ENCODE measurements at places on chromosomes 1 and 21.

- no peak for DNase-seq
These were observed 21.3 kb downstream of the TRPM2 start for GRCh38 chr21:44374601-44375280.

DNA sequence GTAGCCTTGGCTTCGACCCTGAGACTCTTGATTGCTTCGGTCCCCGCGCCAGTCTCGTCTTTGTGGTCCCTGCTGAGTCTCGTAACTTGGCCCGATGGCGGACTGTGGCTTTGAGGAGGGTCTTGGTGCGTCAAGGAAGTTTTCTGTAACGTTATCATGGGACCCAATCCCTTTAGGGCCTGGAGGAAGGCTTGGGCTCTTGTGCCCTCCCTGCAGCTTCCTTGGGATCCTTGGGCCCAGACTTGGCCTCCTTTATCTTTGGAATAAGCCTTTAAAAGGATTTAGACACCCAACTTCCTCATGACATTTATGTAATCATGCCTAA is 371 bp downstream of the ZMPSTE24 start:
- no peak for DNase-seq

- DNase-seq = peak; percentile 13
These were observed 53.1 kb downstream of the DOP1B start for GRCh38 chr21:36209626-36210171.

GRCh38 chr1:42259739-42260064 is 75.3 kb downstream of the FOXJ3 start:
- no peak for DNase-seq

DNA sequence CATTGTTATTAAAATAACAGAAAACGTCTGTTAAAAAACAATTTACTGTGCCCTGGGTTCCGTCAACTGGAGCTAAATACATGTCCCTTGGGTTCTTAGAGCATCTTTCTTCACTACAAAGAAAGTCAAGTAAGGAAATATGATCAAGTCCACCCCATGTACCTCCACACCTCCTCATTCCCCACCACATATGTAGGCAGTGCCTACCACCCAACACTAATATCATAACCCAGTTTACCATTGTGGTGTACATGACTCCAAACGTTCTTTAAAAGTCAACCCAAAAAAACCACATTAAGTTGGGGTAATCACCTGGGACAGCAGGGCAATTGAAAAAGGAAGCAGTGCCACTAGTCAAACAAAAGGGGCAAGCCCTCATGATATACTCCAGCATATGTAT is 7.8 kb upstream of the LRRC52 start:
- DNase-seq = no peak

- peak; percentile 7 for DNase-seq
These were observed 49.4 kb upstream of the PARP1 start for GRCh38 chr1:226457307-226457712.

DNA sequence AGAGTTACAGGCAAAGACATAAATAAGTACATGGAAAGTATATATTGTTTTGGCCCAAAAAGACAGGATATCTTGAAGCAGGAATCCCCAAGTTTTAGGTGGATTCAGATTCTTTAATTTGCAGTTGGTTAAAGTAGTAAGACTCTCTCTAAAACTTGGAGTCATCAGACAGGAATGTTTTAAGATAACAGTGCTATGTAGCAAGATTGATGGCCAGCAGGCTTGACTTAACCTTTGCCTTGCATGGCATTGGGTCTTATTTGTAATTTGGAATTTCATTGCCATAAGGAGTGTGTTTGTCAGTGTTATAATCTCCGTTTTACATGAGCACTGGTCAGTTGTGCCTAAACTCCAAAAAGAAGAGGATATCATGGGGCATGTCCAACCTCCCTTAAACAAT is 727.6 kb upstream of the CHRM3 start:
- no peak for DNase-seq

DNA sequence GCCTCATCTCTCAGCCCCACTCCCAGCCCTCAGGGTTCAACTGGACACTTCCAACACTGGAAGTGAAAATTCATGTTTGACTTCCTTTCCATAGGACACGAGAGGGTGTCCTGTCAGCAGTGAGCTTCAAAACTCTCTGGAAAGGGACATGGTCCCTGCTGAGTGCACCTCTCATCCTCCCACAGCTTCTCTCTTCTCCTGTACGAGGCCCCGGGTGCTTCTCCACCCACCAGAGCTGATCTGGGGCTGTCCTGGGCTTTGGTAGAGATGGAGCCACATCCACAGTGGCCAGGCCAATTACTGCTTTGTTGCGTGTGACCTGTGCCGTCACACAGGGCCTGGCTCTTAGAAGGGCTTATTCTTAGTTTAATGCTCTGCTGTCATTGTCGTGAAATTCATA is 182.3 kb downstream of the RRAGC start:
- DNase-seq = no peak

DNA sequence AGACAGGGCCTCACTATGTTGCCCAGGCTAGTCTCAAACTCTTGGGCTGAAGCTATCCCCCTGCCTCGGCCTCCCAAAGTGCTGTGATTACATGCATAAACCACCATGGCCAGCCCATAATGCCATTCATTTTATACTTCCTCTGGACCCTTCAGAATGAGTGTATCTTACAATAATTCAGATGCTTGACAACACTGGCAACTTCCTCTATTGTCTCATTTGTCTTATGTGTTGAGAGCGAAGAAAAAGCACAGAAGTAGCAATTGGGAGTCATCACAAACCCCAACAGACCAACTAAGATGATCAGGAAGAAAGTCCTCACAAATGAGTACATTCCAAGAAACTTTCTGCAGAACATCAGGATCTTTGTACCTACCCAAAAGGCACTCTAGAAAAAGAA is 191.9 kb downstream of the RERE start:
- no peak for DNase-seq

DNA sequence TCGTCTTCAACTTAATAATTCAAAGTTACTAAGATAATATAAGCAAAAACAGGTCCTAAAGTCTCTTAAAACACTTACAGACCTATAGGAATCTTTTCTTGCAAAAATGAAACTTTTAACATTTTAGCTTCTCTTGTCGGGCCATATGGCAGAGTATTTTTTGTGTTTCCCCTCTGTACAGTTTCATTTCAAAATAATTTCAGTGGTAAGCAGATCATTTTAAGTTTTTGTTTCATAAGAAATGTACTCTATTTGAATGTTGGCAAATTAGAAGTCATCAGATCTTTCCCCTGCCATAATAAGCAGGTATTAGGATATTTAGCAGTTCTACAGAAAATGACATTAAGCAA is 37.9 kb downstream of the RGL1 start:
- no peak for DNase-seq

All from pulmonary artery endothelial cell (primary cell).